ENCODE measurements at places on chromosomes 13 and 19. TPM values are rescaled to one million over a fixed set of nuclear protein-coding genes. Genes with fewer than 3 reads are reported as not detected.

GRCh38 chr13:44904967-44905366, 84.3 kb downstream of the NUFIP1 start:
- DNase-seq, result no peak

Gene PLPPR2
- total RNA-seq, result 9.9 TPM

Gene FLT1
- 1.6 TPM for total RNA-seq

Gene WDR88
- 0.56 TPM for total RNA-seq

Gene KIR3DL1
- total RNA-seq, result 0.62 TPM

GRCh38 chr13:109783815-109784589, 2.4 kb downstream of the IRS2 start:
- no peak for DNase-seq

DNA sequence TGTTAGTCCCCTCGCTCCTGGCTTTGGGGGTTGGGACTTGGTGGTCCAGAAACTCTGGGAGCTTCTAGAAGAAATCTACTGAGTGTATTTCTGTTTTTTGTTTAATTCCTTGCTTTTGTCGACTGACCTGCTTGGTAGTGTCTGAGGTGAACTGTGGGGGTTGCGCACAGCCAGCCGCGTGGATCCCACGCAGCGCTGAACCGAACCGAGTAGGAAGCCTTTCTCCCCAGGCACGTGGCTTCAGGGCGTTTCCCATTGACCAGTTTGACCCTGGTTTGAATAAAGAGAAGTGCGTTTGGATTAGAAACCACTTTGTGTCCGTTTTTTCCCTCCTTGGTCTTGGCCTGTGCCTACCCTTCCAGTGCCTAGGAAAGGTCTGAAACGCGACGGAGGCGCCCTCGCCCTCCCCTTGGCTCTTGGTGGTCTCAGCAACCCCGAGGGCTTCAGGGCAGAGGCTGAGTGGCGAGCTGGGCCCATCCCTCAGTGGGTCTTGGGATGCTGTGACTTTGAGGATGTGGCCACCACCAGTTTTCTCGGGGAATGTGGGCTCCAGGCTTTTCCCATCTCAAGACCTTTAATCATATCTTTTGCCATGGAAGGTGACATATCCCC, 2.7 kb upstream of the RPS15 start:
- no peak for DNase-seq

DNA sequence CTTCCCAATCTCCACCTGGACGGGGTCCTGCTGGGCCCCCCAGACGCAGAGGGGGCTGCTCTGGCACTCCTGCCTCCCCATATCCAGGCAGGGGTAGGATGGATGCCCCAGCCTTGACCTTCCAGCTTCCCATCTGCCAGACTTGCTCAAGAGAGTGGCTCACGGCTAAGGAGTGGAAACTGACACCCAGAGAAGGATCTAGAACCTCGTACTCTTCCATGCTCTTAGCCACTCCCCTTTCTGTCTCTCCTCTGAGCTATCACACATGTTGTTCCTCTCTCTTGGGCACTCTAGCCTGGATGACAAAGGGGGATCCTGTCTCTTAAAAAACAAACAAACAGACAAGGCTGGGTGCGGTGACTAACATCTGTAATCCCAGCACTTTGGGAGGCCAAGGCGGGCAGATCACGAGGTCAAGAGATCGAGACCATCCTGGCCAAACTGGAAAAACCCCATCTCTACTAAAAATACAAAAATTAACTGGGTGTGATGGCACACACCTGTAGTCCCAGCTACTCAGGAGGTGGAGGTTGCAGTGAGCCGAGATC, 12.2 kb upstream of the FUT5 start:
- DNase-seq, result no peak

- no peak for DNase-seq
Observed at GRCh38 chr19:39347332-39348164, 5.3 kb downstream of the SAMD4B start.
